ENCODE measurements at places on chromosomes 3 and 15.

- DNase-seq: no peak
These were observed 1.2 kb downstream of the CCDC9B start for GRCh38 chr15:40339621-40339945.

DNA sequence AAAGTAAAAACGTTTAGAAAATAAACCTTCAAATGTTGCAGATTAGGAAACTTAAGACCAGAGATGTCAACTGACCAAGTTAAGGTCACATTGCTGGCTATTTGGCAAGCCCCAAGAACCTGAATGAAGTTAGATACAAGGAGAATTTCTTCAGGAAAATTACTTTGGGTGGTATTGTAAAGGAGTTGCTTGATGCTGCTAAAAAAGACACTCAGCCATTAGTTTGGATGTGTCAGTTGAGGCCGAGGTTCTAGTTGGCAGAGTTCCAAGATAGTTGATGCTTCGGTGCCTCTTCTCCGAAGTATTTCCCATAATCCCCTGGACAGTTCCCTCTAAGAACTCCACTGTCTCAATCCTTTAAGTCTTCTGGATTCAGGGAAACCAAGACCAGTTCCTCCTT, 24.3 kb downstream of the SIAH2 start:
- no peak for DNase-seq

DNA sequence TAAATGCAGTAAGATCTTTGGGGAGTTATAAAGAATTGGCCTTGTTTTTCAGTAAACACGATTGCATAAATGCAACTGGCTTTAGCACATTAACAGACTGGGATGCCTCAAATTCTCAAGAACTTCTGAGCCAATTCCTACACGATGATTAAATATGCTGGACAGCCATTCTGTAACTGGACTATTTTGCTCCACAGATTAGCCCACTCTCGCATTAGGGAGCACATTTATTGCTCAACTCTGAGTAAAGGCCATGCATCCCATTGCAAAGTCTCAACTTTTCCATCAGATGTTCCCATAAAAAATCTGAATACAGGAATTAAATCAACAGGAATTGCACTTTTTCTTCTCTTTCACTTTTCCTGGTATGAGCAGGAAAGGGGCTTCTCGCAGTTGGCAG, 66.7 kb upstream of the PRICKLE2 start:
- no peak for DNase-seq

GRCh38 chr3:66456711-66457173, 44.1 kb downstream of the LRIG1 start:
- DNase-seq: no peak

- no peak for DNase-seq
These were observed 66.5 kb downstream of the MRPL46 start for GRCh38 chr15:88400591-88401250.

DNA sequence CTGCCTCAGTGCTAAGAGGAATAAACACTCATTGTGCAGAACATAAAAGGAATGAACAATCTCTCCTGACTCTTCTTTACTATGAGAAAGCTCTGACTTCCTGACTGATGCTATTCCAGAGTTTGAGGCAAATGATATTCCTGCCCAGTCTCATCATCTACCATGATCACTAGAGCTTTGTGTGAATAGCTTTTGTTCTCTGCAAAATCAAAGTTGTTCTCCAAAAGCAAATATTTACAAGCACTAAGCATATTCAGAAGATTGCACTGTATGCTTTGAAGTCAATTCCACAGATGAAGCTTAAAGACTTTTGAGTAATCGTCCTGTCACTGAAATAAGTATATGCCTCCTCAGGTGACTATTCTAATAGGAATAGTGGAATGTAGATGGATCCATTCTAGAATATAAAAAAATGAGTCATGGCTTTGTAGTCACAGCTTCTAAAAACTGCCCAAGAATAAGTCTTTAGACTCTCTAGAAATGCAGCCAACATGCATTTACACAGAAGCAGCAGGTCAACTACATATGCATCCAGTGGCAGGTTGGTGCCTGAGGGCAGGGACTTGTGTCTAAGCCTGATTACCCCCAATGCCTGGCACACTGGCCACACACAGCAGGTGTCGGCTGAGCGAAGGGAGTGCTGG, 34.6 kb downstream of the TNFAIP8L3 start:
- DNase-seq: no peak

GRCh38 chr3:167445491-167445890, 28.4 kb downstream of the SERPINI2 start:
- DNase-seq: no peak
